ENCODE measurements at places on chromosomes 2 and 18.

- no peak for DNase-seq
Measured at GRCh38 chr2:129892360-129892759, 87.1 kb upstream of the RAB6C start.

DNA sequence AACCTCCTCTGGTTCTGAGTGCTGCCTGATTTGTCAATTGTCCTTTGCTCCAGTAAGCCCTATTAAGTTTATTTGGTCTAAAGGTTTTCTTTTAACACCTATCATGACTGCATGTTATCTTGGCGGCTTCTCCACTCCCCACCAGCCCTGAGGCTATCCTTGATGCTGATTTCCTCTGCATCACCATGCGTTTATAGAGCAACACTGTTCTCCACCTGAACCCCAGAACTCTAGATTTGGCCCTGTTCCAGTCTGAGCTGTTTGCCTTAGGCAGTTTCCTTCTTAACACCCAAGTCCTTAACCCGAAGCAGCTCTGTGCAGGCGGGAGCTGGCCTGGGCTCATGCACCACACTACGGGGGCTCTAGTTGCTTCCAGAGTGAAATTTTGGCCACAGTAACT, 98.2 kb upstream of the NPAS2 start:
- DNase-seq: no peak

DNA sequence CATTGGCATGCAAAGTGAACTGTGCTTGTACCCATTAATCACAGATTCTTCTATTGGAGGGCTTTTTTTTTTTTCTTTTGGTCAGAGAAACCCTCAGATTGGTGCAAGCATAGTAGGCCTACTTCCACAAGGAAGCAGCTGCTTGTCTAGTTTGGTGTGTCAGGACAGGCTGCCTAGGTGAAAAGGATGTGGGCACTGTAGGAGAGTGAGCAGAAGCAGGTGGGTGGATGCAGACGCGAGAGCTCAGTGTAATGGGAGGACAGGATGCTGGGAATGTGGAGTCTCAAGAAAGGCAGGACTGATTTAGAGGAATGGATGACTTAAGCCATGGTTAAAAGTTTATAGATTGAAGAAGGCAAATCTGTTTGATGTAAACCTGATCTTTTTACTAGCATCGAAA, 3.1 kb downstream of the ELP2 start:
- DNase-seq: no peak

- DNase-seq: no peak
Measured at GRCh38 chr18:54873884-54874255, 45.6 kb downstream of the RAB27B start.

DNA sequence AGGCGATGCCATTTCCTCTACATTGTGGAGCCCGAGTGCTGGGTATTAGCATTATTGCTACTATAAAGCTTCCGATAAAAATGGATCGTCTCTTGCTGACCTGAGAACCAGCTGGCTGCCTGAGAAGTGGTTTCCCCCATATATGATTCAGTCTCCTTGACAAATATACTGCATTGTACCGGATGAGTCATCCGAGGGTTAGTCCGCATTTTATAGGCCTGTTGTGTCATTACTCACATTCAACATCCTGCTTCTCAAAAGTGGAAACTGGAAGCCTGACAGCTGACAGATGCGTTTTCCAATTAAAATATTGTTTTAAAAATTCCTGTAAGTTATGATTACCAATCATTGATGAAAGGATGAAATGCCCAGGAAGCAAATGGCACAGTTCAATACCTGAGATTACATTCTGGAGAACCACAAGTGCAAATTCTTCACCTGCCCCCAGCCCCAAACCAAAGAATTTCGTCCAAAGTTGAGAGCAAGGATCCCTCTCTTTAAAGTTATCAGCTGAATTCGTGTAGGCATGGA, 65.7 kb downstream of the SPRED2 start:
- DNase-seq: no peak

DNA sequence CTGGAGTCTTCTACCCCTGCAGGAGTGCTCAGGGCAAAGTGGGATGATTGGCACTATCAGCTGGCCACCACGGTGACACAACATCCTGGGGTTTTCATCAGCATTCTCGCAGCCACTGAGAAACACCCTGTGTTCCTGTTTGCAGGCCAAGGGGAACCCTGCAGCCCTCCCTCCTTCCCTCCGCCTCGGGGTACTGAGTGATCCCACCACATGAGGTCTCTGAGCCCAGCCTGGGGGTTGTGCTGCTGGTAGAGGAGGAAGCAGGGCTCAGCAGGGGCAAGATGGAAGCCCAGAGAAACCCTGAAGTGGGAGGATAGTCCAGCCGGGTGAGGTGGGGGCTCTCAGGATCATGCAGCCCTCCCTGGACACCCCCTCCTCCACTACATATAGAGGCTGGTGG, at the start of gene OXER1:
Gene OXER1, minus strand, starts transcription at position 40 of the 400 bp plus-strand sequence. CDS start 73 bp downstream, outside the sequence.
- no peak for DNase-seq

- no peak for DNase-seq
Measured at GRCh38 chr18:73478191-73478590, 610.4 kb upstream of the NETO1 start.

DNA sequence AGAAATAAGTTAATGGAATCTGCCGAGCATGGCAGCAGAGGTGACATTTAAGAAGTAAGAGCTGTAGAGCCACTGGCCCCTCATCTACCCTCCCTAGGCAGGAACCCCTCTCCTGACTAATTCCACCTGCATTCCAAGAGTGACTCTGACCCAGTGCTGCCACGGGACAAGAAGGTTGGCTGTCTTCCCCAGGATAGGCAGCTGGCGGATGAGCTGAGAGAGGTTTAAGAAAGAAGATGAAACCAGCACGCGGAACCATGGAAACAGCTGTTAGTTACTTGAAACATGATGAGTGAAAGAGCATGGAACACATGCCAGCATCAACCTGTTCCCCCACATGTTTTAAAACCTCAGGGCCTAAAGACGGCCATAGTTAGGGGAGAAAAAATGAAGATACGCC, 74.1 kb downstream of the RND3 start:
- DNase-seq: no peak

- no peak for DNase-seq
Measured at GRCh38 chr18:57854726-57855125, 51.6 kb upstream of the ATP8B1 start.

- no peak for DNase-seq
Measured at GRCh38 chr2:3526871-3527270, 7.5 kb upstream of the ADI1 start.

- no peak for DNase-seq
Measured at GRCh38 chr2:51025906-51026555, 5.9 kb downstream of the NRXN1 start.

GRCh38 chr2:237922641-237923361, 44.0 kb upstream of the UBE2F start:
- no peak for DNase-seq

- no peak for DNase-seq
Measured at GRCh38 chr2:49262801-49263560, 108.7 kb upstream of the FSHR start.

GRCh38 chr2:44679990-44680389, 261.5 kb upstream of the SIX3 start:
- no peak for DNase-seq

GRCh38 chr2:241234962-241235740, 46.7 kb downstream of the ANO7 start:
- no peak for DNase-seq

DNA sequence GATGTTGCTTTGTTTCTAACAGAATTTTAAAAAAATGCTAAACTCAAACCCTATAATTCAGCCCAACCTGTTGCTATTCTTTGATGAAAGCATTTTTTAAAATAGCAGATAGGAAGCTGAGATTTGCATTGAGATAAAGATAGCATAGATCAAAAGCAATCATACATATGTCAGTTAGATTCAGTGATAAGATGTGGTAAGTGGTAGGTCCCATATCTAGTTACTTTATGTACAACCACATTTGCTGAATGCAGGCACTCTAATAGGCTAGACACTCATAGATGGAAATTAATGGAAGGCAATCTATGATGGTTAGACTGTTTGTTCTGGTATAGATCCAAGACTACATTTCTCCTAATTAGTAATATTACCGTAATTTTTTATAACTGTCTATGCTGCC, 27.2 kb upstream of the C1D start:
- DNase-seq: no peak

DNA sequence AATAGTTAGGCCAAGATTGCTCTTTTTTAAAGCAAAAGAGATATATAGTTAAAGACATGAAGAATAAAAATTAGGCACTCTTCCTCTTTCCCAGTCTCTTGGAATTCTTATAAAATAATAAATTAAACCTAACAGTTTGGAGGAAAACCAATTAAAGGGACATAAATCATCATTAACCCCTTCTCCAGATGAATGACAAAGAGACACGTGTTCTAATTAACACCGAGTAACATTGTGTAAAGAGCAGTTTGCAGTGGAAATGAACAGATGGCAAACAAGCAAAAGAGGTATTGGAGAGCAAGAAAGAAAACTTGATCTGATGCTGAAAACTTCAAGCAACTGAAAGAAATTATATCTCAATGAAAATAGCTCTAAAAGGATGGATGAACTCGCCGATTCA, 48.4 kb downstream of the BCL2 start:
- DNase-seq: no peak

DNA sequence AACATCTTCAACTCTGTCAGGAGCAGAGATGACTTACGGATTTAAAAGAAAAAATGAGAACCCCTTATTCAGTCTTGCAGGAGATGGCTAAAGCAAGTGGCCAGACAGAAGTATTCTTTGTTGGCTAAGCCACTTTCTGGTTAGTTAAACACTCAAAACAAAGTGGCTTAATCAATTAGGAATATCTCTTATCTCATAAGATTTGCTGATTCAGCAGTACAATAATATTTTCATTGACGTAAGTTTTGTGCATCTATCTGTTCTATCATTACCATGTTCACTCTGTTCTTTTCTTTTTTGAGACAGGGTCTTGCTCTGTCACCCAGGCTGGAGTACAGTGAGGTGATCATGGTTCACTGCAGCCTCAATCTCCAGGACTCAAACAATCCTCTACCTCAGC, 342.0 kb downstream of the EN1 start:
- no peak for DNase-seq

GRCh38 chr2:112031473-112032223, 23.4 kb upstream of the TMEM87B start:
- no peak for DNase-seq

DNA sequence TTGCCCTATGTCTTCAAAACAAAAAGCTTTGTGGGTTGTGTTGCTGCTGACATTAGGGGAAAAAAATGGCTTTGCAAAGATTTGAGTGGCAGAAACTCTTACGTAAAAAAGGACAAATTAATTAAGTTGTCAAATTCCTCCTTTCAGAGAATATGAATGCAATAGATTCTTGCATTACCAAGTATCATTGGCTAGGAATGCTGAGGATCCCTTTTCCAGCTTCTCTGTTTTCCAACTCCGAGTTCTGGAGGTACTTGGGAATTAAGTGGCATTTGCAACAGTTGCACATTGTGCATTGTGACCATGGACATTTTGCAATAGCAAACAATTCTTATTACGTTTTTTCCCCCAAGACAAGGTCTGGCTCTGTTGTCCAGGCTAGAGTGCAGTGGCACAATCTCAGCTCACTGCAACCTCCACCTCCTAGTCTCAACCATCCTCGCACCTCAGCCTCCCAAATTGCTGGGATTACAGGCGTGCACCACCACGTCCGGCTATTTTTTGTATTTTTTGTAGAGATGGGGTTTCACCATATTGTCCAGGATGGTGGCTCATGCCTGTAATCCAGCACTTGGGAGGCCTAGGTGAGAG, 29.9 kb upstream of the PPP1CB start:
- no peak for DNase-seq

GRCh38 chr2:109648041-109648527, 33.9 kb downstream of the SOWAHC start:
- DNase-seq: no peak

- no peak for DNase-seq
Measured at GRCh38 chr18:48294899-48295585, 114.1 kb downstream of the ZBTB7C start.

- no peak for DNase-seq
Measured at GRCh38 chr2:211077216-211077767, 520.9 kb downstream of the CPS1 start.

GRCh38 chr2:133955169-133955568, 298.7 kb upstream of the MGAT5 start:
- no peak for DNase-seq

DNA sequence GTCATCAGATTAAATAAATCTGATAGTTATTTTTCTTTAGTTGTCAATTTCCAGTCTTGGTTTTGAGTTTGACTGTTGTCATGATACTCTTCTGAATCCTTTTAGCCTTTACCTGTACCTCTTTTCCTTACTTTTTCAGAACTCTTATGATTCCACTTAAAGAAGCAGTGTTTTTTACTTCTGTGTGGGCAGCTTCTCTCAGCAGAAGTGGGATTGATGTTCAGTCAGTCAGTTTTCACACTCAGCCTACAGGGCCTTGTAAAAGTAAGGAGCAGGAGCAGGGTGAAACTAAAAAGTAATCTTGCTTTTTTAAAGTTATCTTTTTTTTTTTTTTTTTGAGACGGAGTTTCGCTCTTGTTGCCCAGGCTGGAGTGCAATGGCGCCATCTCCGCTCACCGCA, 75.1 kb downstream of the HAUS1 start:
- DNase-seq: no peak

All from NCI-H1048 (cell line).